Stomach (tissue), 19 donors: ENCODE measurements at places on chromosomes 5 and 9. TPM values are rescaled to one million over a fixed set of nuclear protein-coding genes. Genes with fewer than 3 reads are reported as not detected.

DNA sequence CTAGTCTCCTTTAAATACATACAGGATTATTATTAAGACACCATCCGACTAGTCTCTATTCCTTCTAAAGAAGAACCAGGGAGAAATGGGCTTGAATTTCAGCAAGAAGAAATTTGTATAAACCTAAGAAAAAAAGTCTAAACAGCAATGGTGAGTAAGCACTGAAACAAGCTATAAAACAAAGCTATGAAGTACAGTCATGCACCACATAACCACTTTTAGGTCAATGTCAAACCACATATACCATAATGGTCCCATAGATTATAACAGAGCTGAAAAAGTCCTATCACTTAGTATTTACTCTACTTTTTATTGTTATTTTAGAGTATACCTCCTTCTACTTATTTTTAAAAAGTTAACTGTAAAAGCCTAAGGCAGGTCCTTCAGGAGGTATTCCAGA lies 102.0 kb upstream of the NFIB start:
- DNase-seq, result no peak

GRCh38 chr5:34005211-34005610 lies 2.6 kb downstream of the AMACR start:
- no peak for DNase-seq

- no peak for DNase-seq
Observed at GRCh38 chr9:138078846-138079245, 201.3 kb downstream of the CACNA1B start.

DNA sequence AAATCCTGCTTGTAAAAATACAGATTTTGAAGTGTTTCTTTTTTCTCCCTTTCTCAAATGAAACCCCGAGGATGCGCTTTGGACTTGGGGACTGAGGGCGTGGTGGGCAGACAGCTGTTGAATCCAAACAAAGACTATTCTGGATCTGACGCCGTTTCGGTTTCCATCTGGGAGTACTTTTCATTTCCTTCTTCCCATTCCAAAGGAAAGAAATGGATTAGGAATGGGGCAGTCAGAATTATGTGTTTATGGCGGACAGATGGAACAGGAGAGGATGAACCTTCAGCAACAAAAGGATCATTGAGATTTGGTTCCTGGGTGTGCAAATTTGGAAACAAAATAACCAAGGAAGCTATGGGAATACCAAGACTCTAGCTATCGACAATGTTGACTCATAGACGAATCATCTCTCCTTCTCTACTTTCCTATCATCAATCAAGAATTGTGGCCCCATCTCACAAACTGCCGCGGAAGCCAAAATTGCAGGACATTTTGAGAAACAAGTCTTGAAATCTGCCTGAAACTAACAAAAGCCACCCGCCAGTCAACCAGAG lies 300.6 kb downstream of the PARP8 start:
- DNase-seq, result peak; percentile 76

GRCh38 chr5:130102375-130102774 lies 198.1 kb downstream of the CHSY3 start:
- no peak for DNase-seq

DNA sequence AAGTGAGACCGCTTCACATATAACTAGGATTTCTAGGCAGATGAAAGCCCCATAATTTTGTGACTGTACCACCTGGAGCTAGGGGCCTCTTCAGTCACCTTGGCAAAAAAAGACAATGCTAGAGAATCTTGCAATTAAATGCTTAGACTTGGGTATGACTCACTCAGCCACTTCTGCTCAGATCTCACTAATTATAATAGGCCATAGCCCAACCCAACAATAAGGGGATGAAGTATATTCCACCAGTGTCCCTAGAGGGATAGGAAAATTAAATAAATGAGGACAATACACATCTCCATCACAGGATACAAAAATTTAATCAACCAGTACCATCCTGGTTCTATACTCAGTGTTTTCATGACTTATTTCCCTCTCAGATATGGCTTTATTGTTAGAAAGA lies 1079.9 kb upstream of the C9orf72 start:
- DNase-seq, result no peak

The BAAT gene
- not detected for polyA plus RNA-seq

The PCDHGB7 gene
- polyA plus RNA-seq, result 0.56 TPM

The SV2C gene
- polyA plus RNA-seq, result 0.19 TPM
